ENCODE measurements at places on chromosomes 11 and 22.

DNA sequence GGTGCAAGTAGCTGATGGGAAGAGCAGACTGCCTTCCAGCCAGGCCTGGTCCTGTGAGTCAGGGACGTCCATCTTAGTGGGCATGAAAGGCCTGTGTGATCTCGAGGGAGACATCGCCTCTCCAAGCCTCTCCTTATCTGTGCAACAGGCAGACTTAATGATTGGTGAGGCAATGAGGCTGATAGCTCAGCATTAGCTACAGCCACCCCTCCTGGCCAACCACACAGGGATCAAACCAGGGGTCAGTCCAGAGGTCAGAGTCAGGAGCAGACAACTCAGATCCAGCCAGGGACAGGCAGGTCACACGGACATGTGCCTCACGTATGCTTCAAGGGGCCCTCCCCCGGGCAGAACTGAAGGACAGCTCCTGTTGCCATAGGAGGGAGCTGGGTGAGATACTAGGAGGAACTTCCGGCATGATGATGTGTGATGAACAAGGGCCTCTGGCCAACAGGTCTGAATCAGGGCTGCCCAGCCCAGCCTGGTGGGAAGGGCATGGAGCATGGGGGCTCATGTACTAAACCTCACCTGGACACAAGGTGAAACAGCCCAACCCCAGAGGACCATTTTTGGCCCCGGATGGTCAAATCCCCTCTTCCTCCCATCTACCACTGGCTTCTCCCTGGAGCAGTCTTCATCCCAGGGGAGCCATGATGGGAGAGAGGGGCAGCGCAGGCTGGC, 2.8 kb upstream of the APOC3 start:
- no peak for DNase-seq

DNA sequence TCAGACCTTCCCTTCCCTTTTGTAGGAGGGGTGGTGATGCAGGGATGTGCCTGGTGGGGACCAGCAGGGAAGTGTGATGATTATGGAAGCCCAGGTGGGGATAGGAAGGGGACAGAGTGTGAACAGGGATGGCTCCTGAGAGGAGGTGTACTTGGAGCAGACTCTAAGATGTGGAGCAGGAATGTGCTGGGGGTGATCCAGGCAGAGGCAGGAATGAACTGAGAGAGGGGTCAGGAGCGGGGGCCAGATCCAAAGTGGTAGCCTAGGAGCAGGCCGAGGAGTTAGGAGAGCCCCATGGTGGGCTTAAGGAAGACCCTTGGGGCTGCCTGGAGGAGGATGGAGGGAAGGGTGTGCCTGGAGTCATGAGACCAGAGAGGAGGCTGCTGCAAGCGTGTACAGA, 3.7 kb downstream of the NPTXR start:
- no peak for DNase-seq

GRCh38 chr22:32120603-32121002, 38.5 kb downstream of the C22orf42 start:
- no peak for DNase-seq

DNA sequence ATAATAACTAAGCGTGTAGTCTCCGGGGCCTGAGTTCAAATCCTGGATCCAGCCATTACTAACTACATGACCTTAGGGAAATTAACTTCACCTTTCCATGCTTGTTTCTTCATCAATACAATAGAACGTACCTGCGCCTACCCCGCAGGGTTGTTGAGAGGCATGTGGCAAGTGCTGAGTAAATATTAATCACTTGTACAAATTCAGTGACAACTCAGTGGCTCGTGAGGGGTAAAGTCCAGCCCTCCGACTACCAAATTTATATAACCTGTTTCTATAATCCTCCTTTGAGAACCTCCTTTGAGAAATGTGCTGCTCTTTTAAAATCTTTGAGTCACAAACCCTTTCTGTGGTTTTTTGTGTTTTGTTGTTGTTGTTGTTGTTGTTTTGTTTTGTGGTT, 49.8 kb downstream of the FEZ1 start:
- DNase-seq, result no peak

GRCh38 chr11:16880184-16880801, 133.9 kb downstream of the PLEKHA7 start:
- no peak for DNase-seq

- peak; percentile 95 for DNase-seq
Measured at GRCh38 chr22:37400719-37401118, 26.6 kb downstream of the ELFN2 start.

DNA sequence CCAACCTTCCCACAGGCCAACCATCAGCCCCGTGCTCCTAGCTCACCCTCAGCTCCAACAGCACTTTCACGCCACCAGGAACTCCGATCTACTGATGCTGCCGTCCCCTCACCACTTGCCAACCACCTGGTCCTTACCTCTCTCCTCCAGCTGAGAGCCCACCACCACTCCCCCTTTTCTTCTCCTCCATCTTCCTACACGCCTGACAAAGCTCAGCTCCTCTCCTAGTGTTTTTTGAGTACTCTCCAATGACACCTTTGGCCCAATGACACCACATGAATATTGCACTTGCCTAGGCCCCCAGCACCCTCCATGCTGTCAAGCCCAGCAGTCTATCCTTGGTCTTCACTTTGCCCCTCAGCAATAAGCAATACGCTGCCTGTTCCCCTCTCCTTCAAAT, 30.7 kb downstream of the HIRA start:
- DNase-seq, result no peak

GRCh38 chr11:63843041-63843440, 4.1 kb downstream of the MARK2 start:
- DNase-seq, result no peak

GRCh38 chr11:115213007-115213406, 291.2 kb downstream of the CADM1 start:
- DNase-seq, result no peak

DNA sequence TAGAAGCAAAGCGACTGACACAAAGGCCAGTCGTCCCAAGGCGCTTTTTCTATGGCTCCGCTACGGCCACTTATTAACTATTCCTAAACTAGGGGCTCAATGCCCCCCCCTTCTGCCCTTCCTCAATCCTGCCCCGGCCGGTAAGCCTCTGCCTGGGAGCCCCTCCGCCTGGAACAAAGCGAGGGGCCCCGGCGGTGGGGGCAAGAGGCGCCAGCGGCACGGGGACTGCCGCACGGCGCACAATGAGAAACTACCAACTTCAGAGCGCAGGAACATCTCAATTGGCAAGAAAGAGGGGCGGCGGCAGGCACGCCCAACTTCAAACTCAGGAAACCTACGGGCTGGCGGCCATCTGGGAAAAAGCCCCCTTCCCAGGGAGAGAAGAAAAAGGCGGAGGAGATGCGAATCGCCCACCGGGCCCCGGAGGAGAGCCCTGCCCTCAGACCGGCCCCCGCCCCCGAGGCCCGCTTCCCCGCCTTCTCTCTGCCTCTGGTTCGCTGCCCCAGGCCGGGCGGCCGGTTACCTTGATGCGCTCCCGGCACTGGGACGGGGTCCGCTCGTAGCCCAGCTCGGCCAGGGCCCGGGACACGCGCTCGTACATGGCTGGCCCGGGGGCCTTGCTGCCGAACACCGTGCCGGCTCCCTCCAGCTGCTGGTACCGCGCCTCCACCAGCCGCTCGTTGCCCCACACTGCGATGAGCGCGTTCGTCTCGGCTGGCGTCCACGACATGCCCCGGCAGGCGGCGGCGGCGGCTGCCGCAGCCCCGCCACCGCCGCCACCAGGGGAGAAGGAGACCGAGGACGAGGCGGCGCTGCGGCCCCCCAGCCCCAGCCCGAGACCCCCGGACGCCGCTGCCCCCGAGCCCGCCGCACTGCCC, 619 bp downstream of the MSANTD2 start:
- DNase-seq, result peak; percentile 26

- peak; percentile 39 for DNase-seq
Measured at GRCh38 chr11:27416568-27417176, 53.7 kb upstream of the CCDC34 start.

DNA sequence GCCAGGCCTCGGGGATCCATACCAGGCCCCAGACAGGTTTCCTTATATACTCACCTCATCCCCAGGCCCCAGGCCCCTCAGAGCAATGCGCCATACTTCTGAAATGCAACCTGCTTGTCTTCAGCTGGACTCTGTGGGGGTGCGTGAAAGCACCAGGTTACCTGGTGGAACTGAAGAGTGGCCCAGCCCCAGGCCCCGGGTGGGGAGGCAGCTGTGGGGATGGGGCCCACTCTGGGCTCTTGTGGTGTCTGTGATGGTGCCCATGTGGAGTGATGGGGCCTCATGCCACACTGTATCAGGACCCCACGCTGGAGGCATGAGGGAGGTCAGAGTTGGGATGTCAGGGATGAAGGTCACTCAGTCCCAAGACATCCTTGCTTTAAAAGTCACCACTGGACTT, 999.0 kb downstream of the BRD1 start:
- DNase-seq, result no peak

DNA sequence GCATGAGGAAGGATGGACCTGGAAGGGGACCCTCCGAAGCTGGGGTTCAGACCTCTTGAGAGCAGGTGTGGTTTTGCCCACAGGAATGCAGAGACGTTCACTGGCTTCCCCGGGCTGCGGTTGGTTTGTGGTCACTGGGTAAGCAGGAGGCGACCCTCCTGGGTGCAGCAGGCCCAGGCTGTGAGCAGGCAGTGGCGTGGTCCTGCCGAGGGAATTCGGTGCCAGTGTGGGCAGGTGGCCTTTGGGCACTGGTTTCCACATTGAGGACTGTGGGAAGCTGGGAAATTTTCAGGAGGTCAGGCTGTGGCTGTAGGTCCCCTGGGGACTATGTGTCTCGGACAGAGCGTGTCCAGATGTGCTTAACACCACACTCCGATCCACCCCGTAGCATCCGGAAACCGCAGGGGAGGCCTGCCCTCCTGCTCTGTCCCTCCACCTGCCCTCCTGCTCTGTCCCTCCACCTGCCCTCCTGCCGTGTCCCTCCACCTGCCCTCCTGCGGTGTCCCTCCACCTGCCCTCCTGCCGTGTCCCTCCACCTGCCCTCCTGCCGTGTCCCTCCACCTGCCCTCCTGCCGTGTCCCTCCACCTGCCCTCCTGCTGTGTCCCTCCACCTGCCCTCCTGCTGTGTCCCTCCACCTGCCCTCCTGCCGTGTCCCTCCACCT, 27.5 kb downstream of the TPCN2 start:
- peak; percentile 77 for DNase-seq

- DNase-seq, result no peak
Measured at GRCh38 chr11:2302896-2303626, 1.2 kb downstream of the TSPAN32 start.

- DNase-seq, result no peak
Measured at GRCh38 chr22:37048133-37048532, 3.4 kb upstream of the KCTD17 start.

GRCh38 chr11:59668188-59668949, 468 bp downstream of the PATL1 start:
- DNase-seq, result peak; percentile 52

GRCh38 chr11:70099578-70100279, 21.6 kb downstream of the ANO1 start:
- no peak for DNase-seq

DNA sequence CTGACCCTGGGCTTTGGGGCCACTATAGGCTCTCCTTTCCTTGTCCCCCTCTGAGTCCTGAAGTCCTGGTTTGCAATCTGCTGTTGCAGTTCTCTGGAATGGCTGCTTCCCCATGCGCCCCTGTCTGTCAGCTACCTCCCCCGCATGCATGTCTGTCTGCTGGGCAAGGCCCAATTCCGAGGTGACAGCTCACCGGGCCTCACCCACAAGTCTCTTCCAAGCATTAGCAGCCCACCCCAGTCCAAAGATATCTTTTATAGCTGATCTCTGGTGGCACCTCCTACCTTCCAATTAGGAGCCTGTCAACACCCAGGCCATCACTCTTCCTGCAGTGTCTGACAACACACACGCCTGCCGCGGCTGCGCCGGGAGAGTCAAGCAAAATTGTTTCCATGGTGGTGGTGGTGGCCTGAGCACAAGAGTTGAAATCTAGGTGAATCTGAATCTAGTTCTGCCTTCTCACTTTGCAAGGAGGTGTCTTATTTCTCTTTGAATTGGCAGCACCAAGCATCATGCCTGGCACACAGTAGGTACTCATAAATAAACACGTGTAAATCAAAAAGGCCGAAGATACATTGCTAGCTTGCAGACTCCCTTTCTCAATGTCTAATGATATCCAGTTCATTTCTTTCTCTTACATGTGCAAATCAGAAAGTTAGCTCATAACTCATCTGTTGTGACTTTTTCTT, 1.2 kb upstream of the LMO2 start:
- no peak for DNase-seq

DNA sequence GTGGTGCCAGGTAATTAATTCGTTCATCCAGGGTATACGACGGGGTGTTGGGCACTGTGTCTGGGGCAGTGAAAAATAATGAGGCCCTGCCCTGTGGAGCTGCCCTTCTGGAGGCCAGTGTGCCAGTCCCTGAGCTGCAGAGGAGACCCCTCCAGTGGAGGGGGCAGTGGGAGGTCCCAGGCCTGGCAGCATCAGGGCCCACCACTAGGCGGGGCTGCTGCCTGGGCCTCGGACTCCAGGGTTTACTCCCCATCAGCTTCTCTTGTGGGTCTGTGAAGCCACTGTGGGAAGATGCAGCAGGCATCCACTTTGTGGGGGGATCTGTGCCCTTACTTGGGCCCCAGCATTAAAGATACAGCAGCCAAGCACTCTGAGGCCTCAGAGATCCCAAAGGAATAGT, 17.4 kb upstream of the TMPRSS6 start:
- peak; percentile 16 for DNase-seq

DNA sequence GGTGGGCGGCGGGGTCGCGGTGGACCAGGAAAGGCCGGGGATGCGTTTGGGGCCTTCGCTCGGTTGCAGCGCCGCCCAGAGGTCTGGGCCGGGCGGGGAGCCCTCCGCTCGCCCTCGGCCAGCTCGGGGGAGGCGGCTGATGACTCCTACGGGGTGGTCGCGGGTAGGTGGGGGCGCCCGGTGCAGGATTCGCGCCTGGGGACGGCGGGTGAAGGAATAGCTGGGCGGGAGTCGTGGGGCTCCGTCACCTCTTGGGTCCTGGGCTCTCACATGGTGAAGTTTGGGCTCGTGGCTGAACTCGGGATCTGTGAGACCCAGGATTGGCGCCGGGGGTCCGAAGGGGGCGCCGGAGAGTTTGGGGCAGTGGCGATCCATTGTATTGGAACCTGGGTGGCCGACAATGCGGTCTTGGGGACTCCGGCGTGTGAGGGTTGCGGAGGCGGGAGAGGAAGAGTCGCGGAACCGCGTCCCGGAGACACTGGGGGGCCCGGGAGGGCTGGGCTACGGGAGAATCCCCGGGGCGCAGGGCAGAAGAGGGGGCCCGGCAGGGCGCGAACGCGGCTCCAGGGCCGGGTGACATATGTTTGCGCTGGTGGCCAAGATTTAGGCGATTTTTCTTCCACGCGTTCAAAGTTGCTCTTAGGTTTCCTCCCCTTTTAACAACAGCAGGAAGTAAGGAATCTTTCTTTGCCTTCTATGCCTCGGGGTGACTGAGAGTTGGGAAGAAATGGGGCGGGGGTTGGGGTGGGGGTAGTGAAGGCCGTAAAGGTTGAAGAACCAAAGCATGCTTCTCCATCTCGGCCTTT, 935 bp downstream of the QSER1 start:
- no peak for DNase-seq

All from PC-9 (cell line).